ENCODE measurements at places on chromosomes 2 and 18.
A peak's percentile ranks its signal among the peaks of the same experiment; 100 is the strongest.

GRCh38 chr2:231854616-231855125 lies 68.4 kb downstream of the COPS7B start:
- DNase-seq = no peak

DNA sequence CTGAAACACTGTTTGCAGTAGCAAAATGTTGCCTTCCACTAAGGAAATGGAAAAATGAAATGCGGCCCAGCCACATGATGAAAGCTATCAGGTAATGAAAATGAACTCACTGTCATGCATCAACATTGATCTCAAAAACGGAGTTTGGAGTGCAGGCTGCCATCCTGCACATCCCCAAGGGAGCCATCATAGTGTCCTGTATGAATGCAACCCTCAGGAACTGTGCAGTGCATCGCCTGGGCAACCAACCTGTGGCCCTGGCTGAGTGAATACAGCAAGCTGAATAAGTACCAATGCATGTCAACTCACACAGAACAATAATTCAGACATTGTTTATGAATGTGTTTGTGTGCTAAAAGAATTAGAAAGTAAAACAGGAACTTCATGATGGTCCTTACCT lies 23.1 kb upstream of the TXNDC2 start:
- DNase-seq = no peak

DNA sequence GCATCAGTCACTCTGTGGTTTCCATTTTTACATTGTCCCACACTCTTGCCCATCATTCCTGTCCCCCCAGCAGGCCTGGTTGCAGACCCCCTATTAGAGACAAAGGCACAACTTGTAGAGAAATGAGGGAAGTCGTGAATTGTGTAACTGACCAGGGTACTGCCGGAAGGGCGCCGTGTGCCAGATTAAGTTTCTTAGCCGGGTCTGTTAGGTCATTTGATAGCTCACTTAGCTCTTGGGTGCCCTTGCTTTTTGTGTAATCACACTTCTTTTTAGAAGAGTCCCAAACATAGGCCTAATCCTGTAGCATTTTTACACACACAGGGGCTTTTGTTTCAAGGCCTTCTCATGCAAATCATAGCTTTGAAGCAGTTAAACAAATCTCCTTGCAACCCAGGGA lies 87.2 kb downstream of the CTAGE1 start:
- DNase-seq = no peak

GRCh38 chr18:36333414-36333813 lies 35.9 kb downstream of the FHOD3 start:
- no peak for DNase-seq

DNA sequence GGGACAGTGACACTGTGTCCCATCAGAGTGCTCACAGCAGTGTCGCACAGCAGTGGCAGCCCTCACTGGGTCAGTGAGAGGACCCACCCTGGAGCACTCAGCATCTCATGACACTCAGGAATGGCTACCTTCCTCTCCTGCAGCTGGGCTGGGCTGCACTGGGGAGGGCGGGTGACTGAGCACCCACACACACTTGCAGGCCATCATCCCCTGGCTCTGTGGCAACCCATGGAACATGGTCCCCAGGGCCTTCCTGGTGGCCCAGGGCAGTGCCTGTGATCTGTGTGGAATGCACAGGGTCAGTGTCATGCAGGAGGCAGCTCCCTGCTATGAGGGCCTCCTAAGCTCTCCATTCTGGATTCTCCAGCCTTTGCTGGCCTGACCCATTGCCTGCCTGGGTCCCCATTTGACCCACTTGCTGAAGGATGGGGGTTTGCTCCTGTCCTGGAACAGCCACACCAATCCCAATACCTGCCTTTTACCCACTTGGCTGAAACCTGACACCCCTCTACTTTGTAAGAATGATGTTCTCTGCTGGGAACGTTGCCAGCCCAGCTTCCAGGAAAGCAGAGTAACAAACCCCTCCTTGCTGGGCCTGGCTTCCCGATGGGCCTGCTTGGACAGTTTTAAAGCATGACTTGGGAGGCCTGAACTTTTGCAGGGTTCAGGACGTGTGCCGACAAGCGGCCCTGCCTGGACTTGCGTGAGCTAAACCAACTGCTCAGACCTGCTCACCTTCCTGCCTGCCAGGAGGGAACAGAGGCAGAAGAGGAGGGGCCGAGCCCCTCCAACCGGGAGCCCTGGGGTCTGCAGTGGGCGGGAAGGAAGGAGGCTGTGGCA lies 13.7 kb downstream of the HS6ST1 start:
- peak; percentile 73 for DNase-seq

DNA sequence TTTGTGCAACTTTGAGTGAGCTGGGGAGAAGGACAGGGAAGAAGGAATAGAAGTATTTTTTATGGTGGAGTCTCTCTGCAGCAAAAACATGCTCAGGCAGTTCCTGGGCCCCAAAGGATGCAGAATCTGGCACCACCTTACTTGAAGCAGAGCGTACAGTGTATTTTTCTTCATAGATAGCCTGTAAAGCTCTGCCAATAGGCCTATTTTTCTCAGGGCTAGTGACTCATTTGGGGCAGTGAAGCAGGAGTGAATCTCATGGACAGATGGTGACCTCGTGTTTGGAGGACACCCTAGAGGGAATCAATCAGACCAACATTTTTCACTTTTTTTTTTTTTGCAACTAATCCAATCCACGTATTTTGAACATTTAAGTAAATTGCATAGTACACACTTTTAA lies 268.1 kb upstream of the CXCR4 start:
- DNase-seq = no peak

- no peak for DNase-seq
Measured at GRCh38 chr2:241809383-241810306, 652 bp downstream of the NEU4 start.

DNA sequence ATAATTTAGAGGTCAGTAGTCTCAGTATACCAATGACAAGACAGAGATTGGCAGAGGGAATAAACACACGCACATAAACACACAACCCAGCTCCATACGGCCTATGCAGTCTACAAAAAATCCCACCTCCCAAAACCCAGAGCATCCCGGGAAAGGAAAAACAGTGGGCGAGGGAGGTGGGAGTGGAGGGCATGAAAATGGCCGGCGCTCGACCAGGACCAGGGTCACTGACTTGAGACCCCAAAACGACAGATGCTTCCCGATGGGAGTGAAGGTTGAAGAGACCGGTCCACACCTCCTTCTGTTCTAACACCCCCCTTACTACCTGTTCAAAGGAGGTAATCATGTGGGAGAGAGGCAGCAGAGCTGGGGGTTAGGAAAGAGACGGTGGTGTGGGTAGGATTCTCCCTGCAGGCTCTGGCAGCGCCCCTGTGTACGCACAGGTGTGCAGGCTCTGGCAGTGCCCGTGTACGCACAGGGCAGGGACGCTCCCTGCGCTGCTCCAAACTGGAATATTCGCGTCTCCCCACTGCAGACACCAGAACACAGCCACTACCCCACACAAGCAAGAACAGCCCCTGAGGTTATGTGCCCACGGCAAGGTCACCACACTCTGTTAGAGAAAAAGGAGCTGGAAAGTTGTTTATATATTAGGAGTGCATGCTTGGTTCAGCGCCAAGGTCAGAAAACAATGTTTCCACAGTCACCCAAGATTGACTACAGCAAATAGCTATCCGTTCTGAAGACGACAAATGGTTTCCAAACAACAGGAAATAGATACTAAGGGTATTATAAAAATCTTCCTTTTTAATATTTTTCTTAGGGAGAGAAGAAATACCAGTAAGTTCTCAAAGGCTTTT lies 67.9 kb downstream of the EIPR1 start:
- no peak for DNase-seq

DNA sequence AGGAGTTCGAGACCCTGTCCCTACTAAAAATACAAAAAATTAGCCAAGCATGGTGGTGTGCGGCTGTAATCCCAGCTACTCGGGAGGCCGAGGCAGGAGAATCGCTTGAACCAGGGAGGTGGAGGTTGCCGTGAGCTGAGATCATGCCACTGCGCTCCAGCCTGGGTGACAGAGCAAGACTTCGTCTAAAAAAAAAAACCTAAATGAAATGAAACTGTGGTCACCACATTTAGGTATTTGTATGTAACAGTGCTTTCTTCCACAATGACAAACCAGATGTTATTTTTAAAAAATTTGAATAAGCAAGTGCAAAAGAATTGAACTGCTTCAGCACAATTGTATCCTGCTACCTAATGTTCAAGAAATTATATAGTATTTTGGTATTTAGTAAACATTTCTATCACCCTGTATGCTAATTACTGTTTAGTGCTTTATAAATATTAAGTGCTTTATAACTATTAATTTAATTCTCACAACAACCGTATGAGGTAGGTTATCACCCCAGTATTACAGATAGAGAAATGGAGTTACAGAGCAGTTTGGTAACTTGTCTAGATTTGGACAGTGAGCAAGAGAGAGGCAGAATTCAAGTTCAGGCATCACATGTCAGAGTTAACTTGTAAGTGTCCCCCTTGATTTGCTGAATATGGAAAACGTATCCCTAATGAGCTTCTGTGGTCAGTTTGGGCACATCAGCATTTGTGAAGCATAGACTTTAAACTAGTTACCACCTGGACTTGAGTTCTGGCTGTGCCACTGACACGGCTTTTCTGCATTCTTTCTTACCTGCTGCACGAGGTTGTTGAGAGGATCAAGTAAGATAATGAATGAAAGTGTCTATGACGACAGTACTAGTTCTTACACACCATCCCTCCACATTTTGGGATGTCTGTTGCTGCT lies 14.4 kb downstream of the PHLPP1 start:
- no peak for DNase-seq

GRCh38 chr2:109258905-109259540 lies 130.0 kb downstream of the SH3RF3 start:
- DNase-seq = no peak

All from amniotic stem cell (primary cell).